ENCODE measurements at places on chromosomes 4 and X.

- no peak for DNase-seq
These were observed 132.7 kb downstream of the PJA1 start for GRCh38 chrX:69032601-69033000.

GRCh38 chr4:40845154-40845835, 95.5 kb downstream of the NSUN7 start:
- DNase-seq, result no peak

GRCh38 chr4:95672811-95673210, 124.0 kb upstream of the UNC5C start:
- no peak for DNase-seq

DNA sequence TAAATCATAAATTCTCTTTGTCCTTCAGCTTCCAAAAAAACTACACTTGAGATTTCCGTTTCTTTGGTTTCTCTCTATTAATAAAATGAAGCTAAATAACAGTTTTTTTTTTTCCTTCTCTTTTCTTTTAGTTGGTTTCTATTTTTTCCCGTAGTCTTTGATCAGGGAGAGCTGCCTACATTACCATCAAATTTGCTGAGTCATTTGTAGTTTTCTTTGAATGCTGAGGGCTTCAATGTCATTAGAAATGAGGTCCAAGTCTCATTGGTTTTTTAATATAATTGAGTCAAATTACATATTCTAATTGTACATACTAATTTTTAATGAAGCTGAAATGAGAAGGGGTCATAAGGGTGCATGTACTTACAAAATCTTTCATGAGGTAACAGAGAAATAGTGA, 550.2 kb downstream of the GBA3 start:
- DNase-seq, result no peak

DNA sequence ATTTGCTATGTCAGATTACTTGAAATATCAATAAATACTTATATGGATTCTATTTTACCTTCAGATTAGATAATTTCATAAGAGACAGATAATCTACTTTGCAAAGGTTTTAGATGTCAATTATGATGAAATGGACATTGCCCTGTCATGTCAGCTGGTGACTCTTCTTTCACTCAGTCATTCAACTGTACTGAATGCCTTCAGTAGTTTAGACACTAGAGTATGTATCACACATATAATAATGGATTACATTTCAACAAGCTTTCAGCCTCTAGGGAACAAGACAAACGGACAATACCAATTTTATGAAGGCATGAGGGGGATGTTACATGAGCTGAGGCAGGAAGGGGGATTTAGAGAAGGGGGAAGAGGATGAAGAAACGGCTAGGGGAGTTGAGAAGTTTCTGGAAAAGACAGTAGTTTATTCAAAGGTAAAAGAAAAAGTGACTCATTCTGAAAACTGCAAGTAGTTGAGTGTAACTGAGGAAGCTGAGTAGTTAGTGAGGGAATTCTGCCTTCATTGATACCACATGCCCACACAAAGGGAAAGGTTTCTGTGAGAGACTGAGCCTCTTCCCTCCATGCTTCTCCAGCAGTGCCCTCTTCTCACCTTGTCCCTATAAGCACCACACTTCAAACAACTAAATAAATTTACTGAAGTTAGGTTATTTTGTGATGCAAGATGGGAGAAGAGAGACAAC, 25.7 kb downstream of the SLC9B2 start:
- DNase-seq, result no peak

DNA sequence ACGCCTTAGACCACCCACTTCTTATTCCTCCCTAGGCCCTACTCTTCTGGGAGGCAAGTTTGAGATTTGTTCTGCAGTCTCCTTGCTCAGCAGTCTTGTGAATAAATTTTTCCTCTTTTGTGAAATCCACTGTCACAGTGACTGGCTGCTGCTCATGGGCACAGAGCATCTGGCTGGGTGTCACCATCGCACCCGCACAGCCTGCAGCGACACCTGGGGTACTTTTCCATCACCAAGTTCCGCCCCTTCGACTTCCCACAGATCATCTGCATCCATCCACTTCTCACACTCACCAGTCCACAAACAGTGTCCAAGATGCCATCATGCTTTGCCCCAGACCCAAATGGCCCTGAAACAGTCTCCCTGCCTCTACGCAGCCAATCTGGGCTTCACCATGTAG, 36.4 kb upstream of the AFAP1 start:
- DNase-seq, result no peak

DNA sequence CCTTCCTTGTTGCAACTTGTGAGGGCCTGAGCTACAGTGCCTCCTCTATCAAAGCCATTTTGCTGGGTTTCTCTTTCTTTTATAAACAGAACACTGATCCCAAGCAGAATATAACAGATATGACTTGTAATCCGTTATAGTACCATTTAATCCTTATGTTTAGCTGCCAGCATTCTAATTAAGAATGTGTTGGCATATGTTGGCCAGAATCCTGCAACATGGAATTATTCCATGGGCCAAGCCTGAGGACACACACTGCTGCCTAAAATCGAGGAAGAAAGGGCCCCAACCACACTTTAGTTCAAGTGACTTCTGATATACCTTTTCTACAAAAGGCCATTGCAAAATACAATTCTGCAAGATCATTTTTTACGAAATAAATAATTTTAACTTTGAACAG, 28.0 kb downstream of the PALLD start:
- DNase-seq, result no peak

DNA sequence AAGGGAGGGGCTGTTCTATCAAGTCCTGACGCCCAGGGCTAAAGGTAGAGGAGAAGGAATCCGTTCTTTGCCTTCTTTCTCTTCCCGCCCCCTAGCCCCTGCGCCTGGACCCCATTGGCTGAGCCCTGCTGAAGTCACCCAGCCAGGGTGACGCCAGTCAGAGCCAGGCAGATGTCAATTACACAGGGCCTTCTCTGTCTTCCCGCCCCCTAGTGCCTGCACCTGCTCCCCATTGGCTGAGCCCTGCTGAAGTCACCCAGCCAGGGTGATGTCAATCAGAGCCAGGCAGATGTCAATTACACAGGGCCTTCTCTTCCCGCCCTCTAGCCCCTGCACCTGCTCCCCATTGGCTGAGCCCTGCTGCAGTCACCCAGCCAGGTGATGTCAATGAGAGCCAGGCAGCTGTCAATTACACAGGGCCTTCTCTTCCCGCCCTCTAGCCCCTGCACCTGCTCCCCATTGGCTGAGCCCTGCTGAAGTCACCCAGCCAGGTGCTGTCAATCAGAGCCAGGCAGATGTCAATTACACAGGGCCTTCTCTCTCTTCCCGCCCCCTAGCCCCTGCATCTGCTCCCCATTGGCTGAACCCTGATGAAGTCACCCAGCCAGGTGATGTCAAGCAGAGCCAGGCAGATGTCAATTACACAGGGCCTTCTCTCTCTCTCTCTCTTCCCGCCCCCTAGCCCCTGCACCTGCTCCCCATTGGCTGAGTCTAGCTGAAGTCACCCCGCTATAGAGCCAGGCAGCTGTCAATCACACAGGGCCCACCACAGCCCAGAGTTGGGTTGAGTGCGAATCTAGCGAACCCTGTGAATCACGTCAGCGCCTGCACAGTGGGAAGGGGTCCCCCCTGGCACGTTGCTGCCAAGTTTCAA, 46.4 kb downstream of the ASMT start:
- peak; percentile 83 for DNase-seq

DNA sequence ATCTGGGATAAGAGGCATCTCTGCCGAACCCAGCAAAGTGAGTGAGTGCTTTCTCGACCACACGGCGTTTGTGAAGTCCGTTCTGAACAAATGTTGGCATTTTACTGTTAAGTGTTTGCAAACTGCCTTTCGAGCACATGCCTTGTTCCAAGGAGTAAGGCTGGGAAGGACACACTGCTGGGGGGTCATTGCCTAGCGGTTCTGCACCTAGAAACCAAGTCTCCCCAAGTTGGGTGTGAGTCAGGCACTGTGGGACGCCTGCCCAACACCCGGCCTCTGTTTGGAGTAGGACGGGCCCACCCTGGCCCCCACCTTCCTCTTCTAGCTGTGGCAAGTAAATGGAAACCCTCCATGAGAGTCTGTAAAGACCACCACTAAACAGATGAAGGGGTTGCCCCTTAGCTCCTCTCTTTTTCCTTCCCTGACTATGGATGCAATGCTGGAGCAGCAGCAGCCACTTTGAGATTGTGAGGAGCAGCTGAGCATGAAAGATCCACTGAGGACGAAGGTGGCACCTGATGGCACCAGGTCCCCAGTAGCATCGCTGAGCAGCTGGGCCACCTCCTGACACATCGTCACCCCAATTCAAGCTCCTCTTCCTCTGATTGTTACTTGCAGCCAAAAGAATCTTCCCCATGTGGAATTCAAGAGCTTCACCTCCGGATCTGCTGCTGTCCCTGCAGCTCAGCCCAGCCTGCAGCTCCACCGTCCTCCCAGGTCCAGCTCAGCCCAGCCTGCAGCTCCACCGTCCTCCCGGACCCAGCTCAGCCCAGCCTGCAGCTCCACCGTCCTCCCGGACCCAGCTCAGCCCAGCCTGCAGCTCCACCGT, 6.3 kb downstream of the CPLX1 start:
- DNase-seq, result no peak

- DNase-seq, result no peak
These were observed 159.8 kb downstream of the OR13H1 start for GRCh38 chrX:131703646-131704045.

- peak; percentile 31 for DNase-seq
These were observed at the start of gene HHIP for GRCh38 chr4:144645631-144646522. Gene HHIP, plus strand, starts transcription at chr4:144646156. Its CDS starts 520 bp downstream, at chr4:144646676.

GRCh38 chrX:10052906-10053625, 85.9 kb downstream of the CLDN34 start:
- DNase-seq, result no peak

DNA sequence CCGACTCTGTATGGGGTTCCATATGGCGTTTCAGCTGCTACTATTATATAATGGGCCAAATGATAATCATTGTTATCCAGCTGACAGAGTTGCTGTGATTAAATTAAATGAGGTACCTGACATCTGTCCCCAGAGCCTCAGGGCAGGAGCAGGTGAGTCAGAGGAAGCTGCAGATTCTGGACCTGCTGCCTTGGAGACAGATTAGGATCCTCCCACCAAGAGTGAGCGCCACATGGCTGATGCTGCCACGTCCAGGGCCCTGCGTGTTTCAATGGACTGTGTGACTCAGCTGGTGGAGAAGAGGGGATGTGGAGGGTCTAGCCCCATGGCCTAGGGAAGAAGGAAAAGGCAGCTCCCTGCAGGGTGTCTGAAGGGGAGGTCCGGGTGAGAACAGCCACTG, 28.3 kb upstream of the UXT start:
- DNase-seq, result no peak

DNA sequence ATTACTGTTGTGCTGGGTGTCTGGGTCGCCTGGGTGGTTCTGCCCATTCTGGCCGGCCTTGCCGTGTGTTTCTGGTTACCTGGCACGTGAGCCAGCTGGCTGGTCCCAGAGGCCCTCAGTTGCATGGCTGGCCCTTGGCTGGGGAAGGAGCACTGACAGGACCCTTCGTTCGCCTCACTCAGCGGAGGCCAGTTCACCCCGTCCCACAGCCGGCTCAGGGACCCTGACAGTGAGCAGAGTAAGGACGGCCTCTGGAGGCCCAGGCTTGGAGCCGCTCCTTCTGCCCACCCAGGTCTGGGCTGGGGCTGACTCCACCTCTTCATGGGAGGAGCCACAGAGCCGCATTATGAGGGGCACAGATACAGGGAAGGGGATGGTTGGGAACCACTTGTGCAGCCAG, 20.3 kb upstream of the HGFAC start:
- DNase-seq, result no peak

- no peak for DNase-seq
These were observed 11.8 kb upstream of the SH3RF1 start for GRCh38 chr4:169282429-169283113.

- peak; percentile 77 for DNase-seq
These were observed 18.0 kb upstream of the TMSB4X start for GRCh38 chrX:12956704-12957534.

GRCh38 chr4:90078440-90078839, 48.8 kb upstream of the CCSER1 start:
- DNase-seq, result no peak

GRCh38 chr4:9835430-9835829, 54.0 kb downstream of the DRD5 start:
- DNase-seq, result no peak

DNA sequence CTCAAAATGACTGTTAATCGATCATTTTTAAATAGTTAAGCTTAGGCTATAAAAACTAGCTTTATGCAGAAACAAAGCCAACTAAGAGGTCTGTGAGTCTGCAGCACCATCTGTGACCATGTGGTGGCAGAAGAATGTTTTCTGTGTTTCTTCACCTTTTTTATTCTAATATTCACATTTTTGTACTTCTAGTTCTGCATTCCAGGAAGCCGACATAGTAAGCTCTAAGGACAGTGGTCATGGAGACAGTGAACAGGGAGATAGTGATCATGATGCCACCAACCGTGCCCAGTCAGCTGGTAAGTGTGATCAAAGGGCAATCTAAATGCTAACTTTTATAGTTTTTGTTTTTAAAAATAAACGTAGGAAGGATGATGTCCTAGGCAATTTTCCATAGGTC, 5.6 kb downstream of the PCDH10 start:
- no peak for DNase-seq

GRCh38 chr4:7198440-7199128, 6.2 kb downstream of the SORCS2 start:
- no peak for DNase-seq

- DNase-seq, result no peak
These were observed 43.9 kb downstream of the GABRB1 start for GRCh38 chr4:47075262-47075661.

DNA sequence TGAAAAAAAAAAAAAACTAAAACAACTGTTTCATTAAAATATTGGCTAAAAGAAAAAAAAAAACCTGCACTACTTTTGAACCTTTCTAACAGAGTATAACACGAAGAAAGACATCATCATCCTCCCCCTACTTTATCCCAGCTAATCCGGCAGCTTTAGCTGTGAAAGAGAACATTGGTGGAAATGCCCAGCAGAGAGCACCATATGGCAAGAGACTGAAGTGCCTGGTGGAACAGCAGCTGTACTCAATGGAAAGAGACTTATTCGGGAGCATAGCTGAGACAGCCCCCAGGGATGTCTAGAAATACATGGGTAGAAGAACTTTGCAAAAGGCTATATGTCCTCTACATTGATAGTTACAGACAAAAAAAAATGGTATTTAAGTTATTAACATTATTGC, 30.3 kb downstream of the STPG2 start:
- no peak for DNase-seq

DNA sequence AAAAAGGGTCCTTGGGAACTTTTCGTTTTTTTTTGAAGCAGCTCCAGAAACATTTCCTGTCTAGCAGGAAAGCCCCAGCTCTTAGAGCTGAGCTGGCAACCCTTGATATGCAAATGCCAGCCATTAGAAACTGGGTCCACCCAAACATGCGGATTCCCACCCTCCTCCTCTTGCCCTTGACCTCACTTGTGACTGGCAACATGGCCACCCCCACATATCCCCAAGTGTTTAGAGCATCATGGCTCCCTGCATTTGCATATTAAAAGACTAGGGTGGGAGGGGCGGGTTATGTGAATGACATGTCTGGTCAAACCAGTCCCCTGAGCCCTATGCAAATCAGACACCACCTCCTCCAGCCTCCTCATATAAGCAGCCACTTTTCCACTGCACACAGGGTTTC, 671.1 kb downstream of the FAT4 start:
- DNase-seq, result no peak

DNA sequence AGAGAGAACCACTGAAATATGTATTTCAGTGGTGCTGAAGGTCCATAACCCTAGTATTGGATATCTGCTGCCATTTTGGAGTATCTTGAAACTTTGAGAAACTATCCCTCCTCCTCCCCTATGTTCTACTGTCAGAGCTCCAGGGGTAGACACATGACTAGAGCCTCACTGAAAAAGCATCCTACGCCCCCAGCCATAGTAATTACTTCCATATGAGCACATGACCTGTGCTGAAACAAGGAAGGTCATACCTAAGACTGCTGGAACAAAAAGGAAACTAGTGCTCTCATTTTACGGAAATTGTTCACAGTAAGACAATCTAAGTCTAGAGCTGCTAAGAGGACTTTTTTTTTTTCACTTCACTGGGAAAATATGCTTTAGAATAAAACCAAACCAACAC, 42.0 kb upstream of the MAPK10 start:
- DNase-seq, result no peak

Data from HL-60 (cell line).